Stimulated activated naive CD4-positive, alpha-beta T cell treated with Interleukin-2 at 50 U/mL for 16 hours (primary cell): ENCODE measurements at places on chromosomes 7 and 10.
A peak's percentile ranks its signal among the peaks of the same experiment; 100 is the strongest.

- DNase-seq, result no peak
Measured at GRCh38 chr7:94632338-94633013, 23.5 kb downstream of the SGCE start.

DNA sequence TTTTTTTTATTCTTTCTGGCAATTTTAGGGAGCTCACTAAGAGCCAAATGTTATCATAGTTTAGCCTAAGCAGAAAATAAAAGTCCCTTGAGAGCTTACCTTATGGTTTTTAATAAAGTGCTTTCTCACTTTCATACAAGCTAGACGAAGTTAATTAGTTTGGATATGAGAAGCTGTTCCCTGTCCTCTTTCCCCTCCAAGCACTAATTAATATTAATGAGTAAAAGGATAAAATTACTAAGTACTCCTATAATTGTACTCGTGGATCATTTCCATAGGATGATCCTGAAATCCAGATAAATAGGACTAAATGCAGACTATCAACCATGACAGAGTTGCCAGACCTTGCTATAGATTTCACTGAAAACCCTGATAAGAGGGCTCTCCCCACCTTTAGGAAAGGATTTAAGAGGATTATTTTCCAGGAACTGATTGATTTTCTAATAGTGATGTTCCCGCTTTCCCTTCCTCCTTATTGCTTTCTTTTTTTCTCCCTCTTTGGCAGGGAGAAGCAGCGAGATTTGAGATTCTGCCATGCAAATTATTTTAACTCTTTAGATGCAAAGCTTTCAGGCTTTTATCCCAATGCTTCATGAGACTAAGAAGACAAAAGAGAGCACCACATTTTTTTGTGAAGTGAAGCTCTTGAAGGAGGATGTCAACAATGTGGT is 58.3 kb upstream of the HECW1 start:
- DNase-seq, result no peak

DNA sequence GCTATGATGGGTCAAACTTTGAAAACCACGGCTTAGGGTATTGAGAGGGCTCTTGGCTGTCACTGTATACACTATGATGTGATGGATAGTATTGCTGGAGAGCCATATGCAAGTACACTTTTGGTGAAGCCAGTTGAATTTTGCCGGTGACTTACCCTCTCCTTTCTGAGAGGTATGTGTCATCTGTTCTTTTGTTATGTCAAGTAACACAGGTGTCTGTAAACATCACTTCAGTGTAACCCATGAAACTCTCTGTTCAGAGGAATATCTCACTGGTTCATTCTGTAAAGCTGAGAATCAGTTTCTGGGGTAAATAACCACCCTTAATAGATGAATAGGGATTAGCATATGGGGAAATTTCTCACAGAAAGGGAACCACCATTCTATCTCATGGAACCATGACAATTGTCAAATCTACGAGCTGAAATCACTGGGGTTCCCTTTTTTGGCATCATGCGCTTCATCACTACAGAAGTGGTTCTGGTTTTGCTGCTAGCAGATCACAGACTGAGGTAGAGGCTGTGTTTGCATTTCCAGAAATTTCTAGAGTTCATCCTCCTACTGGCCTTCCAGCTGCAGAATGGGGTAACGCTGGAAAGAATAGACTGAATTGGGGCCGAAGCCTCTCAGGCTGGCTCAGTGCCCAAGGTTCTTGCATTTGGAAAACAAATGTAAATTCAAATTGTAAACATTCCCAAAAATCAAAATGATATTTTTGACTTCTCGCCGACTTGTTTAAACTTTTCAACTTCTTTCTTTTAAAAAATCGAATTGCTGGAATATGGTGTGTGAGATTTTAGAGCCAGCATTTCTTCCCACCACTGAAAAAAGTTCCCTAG is 83.3 kb upstream of the CREB5 start:
- DNase-seq, result no peak

DNA sequence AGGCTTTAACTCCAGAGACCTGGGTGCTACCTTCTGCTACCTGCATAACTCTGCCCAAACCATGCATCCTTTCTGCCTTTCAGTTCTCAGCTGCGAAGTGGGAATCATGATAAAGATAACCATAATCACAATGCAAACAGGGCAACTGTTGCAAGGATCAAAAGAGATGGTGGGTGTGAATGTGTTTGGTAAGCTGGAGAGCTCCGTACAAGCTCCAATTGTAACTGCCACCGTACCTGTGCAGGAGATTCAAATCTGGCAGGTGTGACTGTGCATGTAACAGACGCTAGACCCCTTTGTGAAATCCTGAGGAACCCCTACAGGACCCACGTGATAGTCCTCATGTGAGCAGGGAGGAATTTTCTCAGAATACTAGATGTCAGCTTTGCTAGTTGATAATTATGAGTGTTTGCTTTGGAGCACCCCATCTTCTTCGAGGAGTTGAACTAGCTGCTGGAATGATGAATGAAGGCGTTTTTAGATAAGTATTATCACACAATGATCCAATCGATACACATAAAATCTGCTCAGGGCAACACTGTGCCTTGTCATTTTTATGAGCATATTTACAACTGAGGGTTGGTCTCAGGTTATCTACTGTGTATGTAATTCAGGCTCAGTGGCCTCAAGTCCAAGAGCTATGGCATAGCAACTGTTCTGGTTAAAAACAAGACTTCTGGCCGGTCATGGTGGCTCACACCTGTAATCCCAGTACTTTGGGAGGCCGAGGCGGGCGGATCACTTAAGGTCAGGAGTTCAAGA is 15.4 kb upstream of the FRAT2 start:
- DNase-seq, result no peak

- no peak for DNase-seq
Measured at GRCh38 chr10:128160297-128160711, 34.1 kb upstream of the MKI67 start.

GRCh38 chr7:50505553-50506210 is 55.5 kb upstream of the FIGNL1 start:
- no peak for DNase-seq

- DNase-seq, result no peak
Measured at GRCh38 chr10:44343843-44344242, 41.1 kb downstream of the CXCL12 start.

DNA sequence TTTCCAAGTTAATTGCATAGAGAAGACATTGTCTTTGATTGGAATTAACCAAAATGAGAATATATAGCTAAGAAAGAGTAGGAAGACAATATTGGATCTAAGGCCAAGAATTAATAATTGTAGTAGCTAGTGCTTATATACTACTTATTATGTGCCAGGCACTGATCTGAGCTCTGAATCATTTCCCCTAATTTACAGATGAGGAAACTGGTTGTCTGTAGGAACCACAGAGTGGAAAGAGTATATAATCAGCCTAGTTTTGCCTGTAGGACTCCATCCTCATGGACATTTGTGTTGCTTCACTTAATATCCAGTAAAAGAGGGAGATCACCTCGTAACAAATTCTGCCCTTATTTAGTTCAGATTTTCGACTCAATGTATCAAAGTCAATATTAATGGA is 127.9 kb downstream of the ARID5B start:
- DNase-seq, result no peak

DNA sequence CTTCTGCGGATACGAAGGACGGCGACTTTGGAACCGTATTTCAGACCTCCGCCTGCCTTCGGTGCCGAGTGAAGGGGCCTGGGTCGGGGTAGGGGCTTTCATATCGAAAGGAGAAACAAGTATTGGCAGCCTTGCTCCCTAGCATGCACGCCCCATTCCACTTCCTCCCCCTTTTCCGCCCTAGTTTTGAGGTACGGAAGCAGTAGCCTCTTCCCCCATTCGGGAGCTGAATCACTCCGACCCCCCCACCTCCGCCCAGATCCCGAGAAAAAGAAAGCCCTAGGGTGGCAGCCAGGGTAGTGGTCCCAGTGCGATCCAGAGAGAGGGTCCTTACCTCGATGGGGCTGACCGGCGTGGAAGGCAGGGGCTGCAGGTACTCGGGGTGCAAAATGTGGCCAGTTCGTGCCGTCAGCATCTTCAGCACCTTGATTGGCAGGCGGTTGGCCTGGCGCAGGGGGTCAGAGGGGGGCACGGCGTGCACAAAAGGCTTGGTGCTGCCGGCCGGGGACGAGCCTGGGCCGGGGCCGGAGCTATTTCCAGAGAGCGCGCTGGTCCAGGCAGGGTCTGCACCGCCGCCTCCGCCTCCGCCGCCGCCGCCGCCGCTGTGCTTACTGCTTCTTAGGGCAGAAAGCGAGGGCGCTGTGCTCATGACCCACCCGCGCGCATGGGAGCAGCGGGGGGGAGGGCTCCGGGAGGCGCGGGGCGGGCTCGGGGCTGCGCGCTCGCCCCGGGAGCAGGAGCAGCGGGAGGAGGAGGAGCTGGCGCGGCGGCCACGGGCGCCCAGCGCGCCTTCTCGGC is 594 bp downstream of the ZNF503 start:
- DNase-seq, result no peak

DNA sequence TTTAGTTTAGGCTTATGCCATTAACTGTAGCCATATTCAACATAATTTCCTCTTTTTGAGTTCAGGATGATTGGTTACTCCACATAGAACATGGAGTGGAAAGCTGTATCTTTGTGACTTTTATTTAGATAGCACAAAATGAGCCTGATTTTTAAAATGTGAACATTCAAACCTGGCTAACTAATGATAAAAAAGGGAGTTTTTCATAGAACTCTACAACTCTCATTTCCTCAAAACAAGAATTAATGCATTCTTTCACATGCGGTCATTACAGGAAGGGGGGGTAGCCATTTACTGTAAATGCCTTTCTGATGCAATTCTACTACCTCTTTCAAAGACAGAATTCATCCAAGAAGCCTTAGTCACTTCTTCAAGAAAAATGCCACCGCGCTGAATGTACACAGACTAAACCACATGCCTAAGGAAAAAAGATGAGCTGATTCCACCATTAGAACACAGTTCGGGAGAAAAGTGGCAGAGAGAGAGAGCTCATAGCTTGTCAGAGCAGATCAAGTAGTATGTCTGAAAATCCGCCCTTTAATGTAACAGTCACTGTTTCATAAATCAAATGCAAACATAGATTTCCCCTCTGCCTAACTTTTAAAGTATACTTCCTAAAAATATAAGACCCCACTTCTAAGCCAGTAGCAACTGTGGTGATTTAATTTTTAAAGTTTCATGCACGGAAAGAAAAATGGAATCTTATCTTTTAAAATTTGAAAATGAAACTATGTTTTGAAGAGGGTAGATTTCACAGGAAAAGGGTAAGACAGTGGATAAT is 226.4 kb upstream of the KLF14 start:
- peak; percentile 47 for DNase-seq

GRCh38 chr7:137563981-137564380 is 220.4 kb upstream of the PTN start:
- DNase-seq, result no peak

- no peak for DNase-seq
Measured at GRCh38 chr7:140539461-140539860, 60.2 kb upstream of the MKRN1 start.

DNA sequence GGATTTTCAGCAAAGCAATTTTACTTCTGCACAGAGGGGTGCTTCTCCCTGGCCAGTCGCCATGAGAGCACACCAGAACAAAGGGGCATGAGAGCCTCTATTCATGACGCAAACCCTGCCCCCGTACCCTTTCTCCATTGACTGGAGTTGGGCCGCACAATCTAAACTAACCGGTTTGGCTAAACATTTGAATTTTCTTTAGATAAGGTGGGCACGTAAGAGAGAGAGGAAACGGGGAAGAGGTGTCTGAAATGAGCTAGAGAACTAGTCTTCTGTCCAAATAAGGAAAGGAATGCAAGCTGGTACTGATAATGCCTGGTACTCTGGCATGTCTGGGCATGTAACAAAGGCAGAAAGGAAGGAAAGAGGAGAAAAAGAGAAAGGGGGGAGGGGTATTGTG is 13.2 kb upstream of the SCIN start:
- no peak for DNase-seq

DNA sequence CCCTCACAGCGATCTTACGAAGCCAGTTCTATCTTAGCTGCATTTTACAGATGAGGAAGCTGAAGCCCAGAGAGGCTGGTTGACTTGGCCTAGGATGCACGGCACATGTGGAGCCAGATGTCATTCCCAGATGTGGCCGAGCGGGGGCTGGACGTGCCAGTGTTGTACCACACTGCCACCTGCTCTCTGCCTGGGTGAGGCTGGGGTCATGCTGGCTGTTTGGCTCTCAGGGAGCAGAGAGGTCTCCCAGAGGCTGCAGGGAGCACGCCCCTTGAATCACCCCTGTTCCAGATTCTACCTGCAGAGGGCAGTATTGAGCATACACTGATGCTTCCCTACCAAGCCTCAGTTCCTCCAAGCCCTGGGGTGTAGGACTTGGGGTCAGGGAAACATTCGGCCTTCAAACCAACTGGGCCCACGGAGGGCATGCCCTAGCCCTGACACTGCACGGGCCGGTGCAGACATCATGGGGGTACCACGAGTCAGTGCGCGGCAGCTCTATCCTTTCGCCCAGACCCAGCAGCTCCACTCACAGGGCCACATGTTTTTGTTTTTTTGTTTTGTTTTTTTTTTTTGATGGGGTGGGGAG is 3.8 kb upstream of the GTF2IRD1 start:
- DNase-seq, result peak; percentile 49

- no peak for DNase-seq
Measured at GRCh38 chr10:47109906-47110305, 190.1 kb upstream of the GDF10 start.

- no peak for DNase-seq
Measured at GRCh38 chr7:68216051-68216450, 1219.4 kb downstream of the TYW1 start.
